ENCODE measurements at places on chromosomes 13 and 19.

- no peak for DNase-seq
Observed at GRCh38 chr19:39558624-39559117, 18.7 kb upstream of the EID2 start.

- DNase-seq: no peak
Observed at GRCh38 chr19:29976151-29976943, 34.3 kb downstream of the URI1 start.

GRCh38 chr19:7482584-7483439, 6.0 kb downstream of the PEX11G start:
- DNase-seq: peak; percentile 28

- DNase-seq: no peak
Observed at GRCh38 chr13:60273971-60274527, 110.3 kb upstream of the DIAPH3 start.

DNA sequence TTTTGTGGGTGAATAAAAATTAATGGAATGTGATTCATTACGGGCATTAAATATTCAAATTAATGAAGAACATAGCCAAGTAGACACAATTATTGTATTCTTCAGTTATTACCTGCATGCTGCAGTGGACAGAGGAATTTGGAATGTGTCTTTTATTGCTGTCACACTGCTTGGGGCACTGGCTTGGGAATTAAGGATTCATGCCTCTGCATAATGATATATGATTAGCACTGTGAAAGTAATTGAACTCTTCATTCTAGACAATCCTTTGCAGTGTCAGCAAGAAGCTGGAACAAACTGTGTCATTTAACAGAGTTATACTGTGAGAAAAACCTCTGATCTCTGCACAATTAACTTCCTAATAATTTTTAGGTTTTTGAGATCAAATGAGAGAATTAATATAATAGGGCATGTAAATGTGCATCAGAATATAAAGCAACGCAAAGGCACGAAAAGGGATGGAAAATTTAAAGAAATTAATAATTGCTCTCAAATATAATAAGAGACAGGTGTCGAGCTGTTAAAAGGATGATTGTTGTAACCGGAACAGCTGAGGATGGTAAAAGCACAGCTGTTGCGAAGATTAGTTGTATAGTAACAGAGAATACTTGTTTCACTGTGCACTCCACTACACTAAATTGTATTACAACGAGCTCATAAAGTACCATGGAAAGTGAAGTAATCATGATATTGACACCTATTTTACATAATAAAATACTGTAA, 235.1 kb upstream of the MIR17HG start:
- DNase-seq: no peak

DNA sequence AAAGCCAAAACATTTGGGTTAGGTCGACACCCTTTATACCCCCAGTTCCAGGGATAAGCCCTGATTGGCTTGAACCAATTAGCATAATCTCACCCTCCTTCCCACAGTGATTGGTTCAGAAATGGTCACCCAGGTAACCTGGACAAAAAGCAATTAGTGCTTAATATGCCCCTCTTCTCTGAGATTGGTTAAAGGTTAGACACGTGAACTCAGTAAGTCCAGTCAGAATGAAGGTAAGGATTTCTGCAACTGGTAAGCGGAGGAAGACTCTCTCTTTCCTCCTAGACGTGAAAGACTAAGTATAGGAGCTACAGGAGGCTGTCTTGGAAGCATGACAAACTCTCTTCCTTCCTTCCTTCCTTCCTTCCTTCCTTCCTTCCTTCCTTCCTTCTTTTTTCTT, 1.3 kb upstream of the PNMA8C start:
- no peak for DNase-seq

DNA sequence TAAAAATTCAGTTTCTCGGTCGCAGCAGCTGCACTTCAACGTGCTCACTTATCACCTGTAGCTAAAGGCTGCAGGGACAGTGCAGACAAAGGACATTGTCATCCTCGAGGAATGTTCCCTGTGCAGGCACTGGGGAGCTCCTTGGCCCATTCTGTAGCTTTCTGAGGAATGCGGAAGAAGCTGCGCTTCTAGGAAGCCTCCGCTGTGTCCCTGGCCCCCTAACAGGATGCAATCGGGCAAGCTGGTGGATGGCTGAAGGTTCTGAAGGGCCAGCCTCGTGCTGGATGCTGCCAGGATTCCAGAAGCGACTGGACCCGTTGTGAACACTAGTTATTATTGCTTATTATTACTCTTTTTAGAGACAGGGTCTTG, 8.1 kb downstream of the ANO8 start:
- no peak for DNase-seq

- DNase-seq: no peak
Observed at GRCh38 chr13:107846642-107847041, 368.7 kb downstream of the LIG4 start.

GRCh38 chr13:75986818-75987217, 350.7 kb downstream of the LMO7 start:
- DNase-seq: no peak

- no peak for DNase-seq
Observed at GRCh38 chr13:51955816-51956603, 55.2 kb downstream of the ATP7B start.

DNA sequence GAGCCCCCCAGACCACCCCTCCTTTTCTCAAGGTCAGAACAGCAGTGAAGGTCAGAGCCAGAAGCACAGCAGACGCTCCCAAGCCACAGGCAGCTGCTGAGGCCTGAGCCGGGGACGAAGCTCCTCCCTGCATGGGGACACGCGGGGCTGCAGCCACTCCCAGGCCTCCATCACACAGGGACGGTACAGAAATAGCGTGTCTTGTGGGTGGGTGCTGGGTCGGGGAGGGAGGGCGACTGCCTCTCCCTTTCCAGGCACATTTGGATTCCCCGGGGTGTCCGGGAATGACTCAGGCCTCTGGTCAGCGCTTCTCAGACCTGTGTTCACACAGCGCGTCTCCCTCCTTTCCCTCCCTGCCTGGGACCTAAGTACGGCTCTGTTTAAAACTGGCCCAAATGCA, 33.2 kb downstream of the RASA3 start:
- no peak for DNase-seq

DNA sequence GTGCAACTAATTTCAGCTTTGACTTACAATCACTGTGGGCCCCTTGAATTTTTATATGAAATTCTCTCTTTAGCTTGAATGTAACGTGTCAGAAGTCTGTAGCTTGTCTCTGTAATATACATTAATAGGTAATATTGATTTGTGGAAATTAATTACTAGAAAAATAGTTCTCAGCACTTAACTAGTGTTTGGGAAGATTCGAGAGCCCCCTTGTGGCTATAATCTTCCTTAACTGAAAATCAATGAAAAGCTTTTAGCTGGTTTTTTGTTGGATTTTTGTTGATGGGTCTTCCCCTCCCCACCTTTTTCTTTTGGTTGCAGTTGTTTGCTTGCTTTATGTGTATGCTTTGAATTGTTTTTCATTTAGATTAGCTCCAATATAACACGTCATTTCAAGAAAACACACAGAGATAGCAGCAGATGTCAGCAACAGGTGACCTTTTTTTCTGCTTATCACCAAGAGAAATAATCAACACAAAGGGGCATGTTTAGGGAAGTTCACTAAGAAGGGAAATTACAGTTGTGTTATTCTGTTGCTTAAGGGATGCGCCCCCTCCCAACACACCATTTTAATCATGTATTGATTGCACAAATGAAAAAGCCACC, 176.8 kb downstream of the OXGR1 start:
- no peak for DNase-seq

GRCh38 chr13:28854657-28855056, 34.5 kb downstream of the MTUS2 start:
- peak; percentile 26 for DNase-seq

DNA sequence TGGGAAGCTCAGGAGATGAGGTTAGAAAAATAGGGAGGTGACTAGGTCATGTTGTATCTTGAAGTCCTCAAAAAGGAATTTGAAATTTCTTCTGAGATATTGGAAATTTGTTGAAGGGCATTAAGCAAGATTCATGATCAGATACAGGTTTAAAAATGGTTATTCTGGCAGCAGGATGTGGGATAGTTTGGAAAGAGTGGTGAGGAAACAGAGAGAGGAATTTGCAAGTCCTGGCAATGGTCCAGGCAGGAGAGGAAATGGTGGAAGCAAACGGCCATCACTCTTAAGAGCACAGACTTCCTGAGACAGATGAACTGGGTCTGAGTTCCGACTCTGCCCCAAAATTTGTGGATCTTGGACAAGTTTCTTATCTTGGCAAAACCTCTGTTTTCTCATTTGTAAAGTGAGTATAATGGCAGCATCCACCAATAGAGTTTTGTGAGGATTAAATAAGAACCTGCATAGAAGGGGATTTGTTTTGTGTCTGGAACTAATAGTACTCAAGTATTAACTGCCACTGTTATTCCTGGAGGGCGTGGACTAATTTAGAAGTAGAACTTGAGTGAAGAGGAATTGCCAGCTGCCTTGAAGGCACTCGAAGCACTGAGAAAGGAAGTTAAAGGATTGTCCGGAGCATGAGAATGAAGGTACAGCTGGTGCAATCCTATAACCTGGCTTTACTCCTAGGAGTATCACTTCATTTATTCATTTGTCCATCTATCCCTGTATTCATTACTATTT, 99.6 kb downstream of the CCNA1 start:
- no peak for DNase-seq

DNA sequence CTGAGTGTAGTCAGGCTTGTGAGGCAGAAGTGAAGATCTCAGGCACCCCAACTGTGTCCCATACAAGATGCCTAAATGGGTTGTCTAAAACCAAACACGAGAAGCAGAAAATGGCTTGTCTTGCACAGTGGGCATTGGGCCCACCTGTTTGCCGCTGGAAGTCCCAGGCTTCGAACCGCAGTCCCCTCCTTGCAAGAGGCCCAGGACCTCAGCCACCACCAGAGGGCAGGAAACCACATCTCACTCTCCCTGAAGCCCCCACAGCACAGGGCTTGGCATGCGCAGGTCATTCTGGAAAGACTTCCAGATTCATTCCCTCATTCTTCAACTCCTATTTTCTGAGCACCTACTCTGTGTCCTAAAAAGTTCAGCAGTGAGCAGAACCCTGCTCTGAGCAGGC, 973.7 kb downstream of the UQCRFS1 start:
- DNase-seq: peak; percentile 61

- no peak for DNase-seq
Observed at GRCh38 chr19:10074153-10074552, 12.0 kb upstream of the SHFL start.

GRCh38 chr13:89163096-89163495, 1491.9 kb downstream of the SLITRK5 start:
- no peak for DNase-seq

DNA sequence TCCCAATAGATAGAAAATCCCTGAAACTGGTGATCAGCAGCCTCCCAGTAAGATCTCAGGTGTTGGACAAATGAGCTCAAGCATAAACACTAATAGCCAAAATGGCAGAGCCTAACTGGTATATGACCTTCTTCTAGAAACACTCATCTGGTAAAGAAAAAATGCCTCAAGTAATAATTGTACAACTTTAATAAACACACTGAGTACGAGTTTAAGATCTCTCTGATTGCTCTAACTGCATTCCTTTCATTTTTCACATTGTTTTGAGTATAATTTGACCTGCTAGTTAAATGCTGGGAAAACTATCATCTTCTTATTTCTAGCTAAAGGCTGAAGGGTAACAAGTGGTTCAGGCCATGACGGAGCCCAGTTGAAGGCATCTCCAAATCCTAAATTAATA, 2009.5 kb upstream of the PCDH20 start:
- no peak for DNase-seq

- DNase-seq: no peak
Observed at GRCh38 chr13:100175803-100176182, 86.9 kb downstream of the PCCA start.

DNA sequence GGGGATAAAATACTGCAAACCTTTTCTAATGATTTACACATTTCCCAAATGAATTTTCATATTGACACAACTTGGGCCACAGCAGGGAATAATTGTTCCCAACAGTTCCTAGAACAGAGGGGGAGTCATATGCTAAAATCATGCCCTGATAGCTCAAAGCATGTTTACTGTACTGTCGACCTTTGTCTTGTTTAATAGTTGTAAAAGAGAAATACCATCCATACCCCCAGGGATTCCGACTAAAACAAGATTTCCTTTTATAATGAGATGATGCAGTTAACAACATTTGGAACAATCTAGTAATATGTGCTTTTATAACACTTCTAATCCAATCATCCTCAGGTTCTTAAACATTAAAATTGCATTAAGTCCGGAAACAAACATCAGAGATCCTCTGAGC, 759.7 kb downstream of the OLFM4 start:
- no peak for DNase-seq

GRCh38 chr13:48156466-48156865, 61.6 kb upstream of the MED4 start:
- DNase-seq: no peak

- peak; percentile 6 for DNase-seq
Observed at GRCh38 chr13:91482427-91482826, 84.0 kb downstream of the GPC5 start.

GRCh38 chr13:43686557-43686956, 100.2 kb downstream of the ENOX1 start:
- no peak for DNase-seq
